ENCODE measurements at places on chromosomes 3 and 15. TPM values are rescaled to one million over a fixed set of nuclear protein-coding genes. Genes with fewer than 3 reads are reported as not detected.

AGBL1 gene
- 0.02 TPM for total RNA-seq

ANKRD34C gene
- total RNA-seq = not detected

UBAP1L gene
- 1.1 TPM for total RNA-seq

MYEF2 gene
- 11.5 TPM for total RNA-seq

SLC7A14 gene
- total RNA-seq = not detected

CYP1A1 gene
- total RNA-seq = not detected

LTK gene
- total RNA-seq = 0.02 TPM

ATP8B4 gene
- 2.8 TPM for total RNA-seq

ZNF80 gene
- not detected for total RNA-seq

C3orf80 gene
- total RNA-seq = not detected

MINAR1 gene
- total RNA-seq = 0.84 TPM

APEH gene
- 72.8 TPM for total RNA-seq

SLC12A1 gene
- not detected for total RNA-seq

LAMB2 gene
- total RNA-seq = 177 TPM

CLDN11 gene
- total RNA-seq = 0.72 TPM

GRM7 gene
- not detected for total RNA-seq

ERICH6 gene
- total RNA-seq = not detected

ZIC1 gene
- total RNA-seq = not detected

TPRG1 gene
- total RNA-seq = 2.7 TPM

DAPK2 gene
- total RNA-seq = 0.47 TPM

ALDH1A2 gene
- not detected for total RNA-seq

HIGD2B gene
- not detected for total RNA-seq

TEX55 gene
- total RNA-seq = not detected

SCAPER gene
- 8.8 TPM for total RNA-seq

ZNF280D gene
- total RNA-seq = 25.6 TPM

MKRN3 gene
- total RNA-seq = not detected

GRM2 gene
- 0.06 TPM for total RNA-seq

ACSBG1 gene
- not detected for total RNA-seq

PRR20G gene
- total RNA-seq = not detected

CKMT1A gene
- total RNA-seq = 1.2 TPM

ITIH1 gene
- not detected for total RNA-seq

SPSB4 gene
- total RNA-seq = 0.32 TPM

SLC27A2 gene
- total RNA-seq = 18.7 TPM

CD200 gene
- total RNA-seq = not detected

NEK10 gene
- 1.4 TPM for total RNA-seq

ARHGEF26 gene
- total RNA-seq = 2.9 TPM

NMNAT3 gene
- 2.1 TPM for total RNA-seq

TNIK gene
- 0.46 TPM for total RNA-seq

TUBGCP4 gene
- total RNA-seq = 13.5 TPM

GABRB3 gene
- 1.3 TPM for total RNA-seq

CCR9 gene
- total RNA-seq = not detected

All from NCI-H460 (cell line).